ENCODE measurements at places on chromosomes 6 and 20. TPM values are rescaled to one million over a fixed set of nuclear protein-coding genes. Genes with fewer than 3 reads are reported as not detected.

RNF182 gene
- total RNA-seq: 9.0 TPM

FABP7 gene
- total RNA-seq: not detected

NOTCH4 gene
- total RNA-seq: 1.5 TPM

LTB gene
- total RNA-seq: 0.28 TPM

AFG1L gene
- total RNA-seq: 7.0 TPM

RHAG gene
- total RNA-seq: not detected

DZANK1 gene
- total RNA-seq: 0.56 TPM

FITM2 gene
- total RNA-seq: 8.4 TPM

AGER gene
- 0.58 TPM for total RNA-seq

All from regular cardiac myocyte (primary cell).